ENCODE measurements at places on chromosomes 5 and 9.

DNA sequence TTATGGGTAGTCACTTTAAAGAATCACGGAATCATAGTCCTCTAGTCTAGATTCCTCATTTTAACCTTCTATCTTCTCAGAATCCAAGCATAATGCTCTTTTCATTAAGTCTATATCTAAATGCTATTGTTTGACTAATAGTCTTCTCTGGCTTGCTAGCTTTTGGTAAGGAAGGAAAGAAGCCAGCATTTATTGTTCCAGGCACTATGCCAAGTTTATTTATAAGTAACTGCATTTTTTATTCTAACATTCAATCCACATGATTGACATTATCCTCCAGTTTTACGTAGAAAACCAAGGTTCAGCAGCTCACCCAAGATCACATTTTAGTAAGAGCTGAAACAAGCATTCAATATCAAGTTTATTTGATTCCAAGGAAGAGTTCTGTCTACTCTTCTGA is 254.2 kb downstream of the SAXO1 start:
- DNase-seq, result no peak

DNA sequence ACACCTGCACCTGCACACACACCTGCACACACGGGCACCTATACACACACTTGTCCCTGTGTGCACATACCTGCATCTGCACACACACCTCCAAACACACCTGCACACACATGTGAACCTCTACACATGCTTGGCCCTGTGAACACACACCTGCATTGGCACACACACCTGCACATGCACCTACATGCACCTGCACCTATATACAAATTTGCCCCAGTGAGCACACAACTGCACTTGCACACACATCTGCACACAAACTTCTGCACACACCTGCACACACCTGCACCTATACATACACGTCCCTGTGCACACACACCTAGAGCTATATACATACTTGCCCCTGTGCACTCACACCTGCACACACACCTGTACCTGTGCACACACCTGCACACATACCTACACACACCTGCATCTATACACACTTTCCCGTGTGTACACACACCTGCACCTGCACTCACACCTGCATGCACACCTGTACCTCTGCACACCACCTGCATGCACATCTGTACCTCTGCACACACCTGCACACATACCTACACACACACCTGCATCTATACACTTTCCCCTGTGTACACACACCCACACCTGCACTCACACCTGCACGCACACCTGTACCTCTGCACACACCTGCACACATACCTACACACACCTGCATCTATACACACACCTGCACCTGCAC is 21.5 kb upstream of the LPCAT1 start:
- DNase-seq, result no peak

DNA sequence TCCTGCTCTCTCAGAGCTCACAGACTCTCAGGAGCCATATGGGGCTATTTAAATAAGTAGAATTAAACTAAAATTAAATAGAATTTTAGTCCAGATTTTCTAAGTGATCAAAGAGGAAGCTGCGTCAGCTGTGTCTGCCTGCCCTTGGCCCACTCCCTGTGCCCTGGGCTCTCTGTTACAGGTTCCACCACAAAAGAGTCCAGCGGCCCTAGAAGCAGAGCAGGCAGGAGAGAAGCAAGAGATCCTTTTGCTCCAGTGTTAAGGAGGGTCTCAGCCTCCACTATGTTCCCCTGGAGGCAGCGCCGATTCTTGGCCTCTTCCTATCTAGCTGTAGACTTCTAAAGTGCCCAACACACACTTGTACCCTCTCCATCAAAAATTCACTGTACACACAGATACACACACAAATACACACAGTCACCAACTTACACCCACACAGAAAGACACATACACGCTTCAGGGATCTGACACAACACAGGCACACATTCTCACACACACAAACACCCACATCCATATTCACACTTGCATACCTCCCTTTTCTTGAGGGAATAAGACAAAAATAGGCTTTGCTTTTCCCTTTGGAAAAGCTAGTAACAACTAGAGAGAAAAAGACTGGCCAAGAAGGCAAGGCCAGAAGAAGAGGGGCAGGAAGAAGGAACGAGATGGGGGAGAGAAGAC is 5.5 kb upstream of the TNIP1 start:
- DNase-seq, result no peak

DNA sequence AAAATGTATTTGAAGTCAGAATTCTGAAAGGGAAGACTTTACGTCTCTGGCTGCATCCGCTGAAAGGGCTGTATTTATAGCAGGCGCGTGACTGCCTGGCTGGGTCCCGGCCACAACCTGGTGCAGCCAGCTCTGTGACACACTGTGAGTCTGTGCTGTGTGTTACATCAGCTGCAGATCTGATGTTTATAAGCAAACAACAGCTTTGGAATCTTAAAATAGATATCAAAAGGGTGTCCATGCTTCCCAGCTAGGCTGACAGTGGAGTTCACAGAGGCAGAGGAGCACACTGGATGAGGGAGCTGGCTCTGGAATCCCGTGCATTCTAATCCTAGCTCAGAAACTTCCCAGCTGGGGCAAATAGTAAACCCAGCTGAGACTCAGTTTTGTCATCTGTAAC is 433.4 kb upstream of the BRINP1 start:
- DNase-seq, result no peak

- no peak for DNase-seq
Measured at GRCh38 chr9:107635101-107635802, 145.7 kb upstream of the KLF4 start.

Measured in stimulated activated CD8-positive, alpha-beta memory T cell treated with anti-CD3 and anti-CD28 coated beads, Interleukin-4, amount 100 ng/mL, for 48 hours (primary cell).